Caco-2 (cell line): ENCODE measurements at places on chromosomes 11 and 22. TPM values are rescaled to one million over a fixed set of nuclear protein-coding genes. Genes with fewer than 3 reads are reported as not detected.

GRCh38 chr11:42043312-42043711 is 583.9 kb upstream of the LRRC4C start:
- no peak for DNase-seq

DNA sequence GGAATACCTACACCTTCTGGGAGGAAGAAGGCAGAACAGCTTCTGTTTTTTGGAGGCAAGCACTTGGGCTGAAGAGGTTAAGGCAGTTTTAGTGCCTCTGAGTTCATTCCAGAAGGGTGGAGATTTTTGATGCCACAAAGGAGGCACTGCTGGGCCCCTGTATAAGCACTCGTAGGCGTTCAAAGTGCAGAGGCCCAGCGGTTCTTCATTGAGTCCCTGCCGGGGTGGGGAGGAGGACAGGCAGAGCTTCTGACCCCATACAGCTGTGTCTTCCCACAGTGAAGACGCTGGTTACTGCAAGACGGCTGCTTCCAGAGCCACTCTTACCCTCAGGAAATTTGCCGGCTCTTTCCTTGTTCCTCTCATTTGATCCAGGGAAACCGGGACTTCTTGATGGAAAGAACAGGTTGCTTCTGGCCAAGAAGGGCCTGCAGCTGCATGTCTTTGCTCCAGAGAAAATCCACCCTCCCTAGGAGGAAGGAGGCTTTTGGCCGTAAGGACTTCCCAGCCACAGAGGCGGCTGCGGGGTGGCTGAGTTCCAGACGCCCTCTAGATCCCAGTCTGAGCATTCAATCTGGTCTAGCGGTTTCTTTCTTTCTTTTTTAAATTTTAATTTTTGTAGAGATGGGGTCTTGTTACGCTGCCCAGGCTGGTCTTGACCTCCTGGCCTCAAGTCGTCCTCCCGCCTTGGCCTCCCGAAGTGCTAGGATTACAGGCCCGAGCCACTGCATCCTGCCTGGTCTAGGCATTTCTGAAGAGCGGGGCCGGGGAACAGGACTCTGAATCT is 9.4 kb downstream of the ADAMTS15 start:
- DNase-seq: no peak

- DNase-seq: no peak
Observed at GRCh38 chr11:119734788-119735187, 5.8 kb upstream of the NECTIN1 start.

Gene ALDH3B2
- 0.26 and 0.54 TPM in 2 replicates for total RNA-seq

- no peak for DNase-seq
Observed at GRCh38 chr11:95503047-95503446, 272.0 kb upstream of the SESN3 start.
